NCI-H226 (cell line): ENCODE measurements at places on chromosomes 6 and 20.

DNA sequence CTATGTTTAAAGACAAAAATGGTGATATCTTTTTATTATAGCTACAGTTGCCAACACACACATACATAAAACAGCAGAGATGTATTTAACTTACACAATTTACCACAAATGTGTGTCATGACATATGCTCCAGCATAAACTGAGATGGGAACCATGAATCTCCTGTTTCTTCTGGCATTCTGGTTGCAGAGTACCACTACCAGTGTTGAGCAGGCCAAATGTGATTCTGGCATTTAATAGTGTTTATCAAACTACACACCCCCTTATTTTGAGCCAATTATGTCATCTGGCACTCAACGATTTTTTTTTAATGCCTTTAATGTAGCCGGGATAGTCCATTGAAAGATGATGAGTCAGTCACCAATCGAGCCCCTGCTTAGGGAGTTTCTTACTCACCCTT lies 59.0 kb upstream of the TPD52L1 start:
- DNase-seq, result peak; percentile 9

DNA sequence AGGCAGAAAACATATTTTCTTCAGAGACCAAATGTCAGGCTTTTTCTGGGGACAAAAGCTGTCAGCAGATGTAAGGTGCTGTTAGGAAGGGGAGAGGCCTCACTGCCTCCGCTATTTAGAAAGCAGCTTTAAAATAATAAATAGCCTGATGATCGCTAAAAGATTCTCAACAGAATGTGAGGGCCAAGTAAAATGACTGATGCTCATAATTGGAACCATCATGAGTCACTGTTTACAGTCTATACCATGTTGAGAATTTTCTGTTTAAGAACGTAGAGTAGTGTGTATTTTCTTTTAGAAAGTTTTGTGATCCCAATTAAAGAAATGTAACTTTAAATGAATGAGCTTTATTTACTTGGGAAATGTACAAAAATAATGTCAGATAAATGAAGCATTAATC lies 220.0 kb downstream of the CLIC5 start:
- no peak for DNase-seq

- no peak for DNase-seq
Measured at GRCh38 chr6:116389357-116389756, 18.6 kb downstream of the DSE start.

DNA sequence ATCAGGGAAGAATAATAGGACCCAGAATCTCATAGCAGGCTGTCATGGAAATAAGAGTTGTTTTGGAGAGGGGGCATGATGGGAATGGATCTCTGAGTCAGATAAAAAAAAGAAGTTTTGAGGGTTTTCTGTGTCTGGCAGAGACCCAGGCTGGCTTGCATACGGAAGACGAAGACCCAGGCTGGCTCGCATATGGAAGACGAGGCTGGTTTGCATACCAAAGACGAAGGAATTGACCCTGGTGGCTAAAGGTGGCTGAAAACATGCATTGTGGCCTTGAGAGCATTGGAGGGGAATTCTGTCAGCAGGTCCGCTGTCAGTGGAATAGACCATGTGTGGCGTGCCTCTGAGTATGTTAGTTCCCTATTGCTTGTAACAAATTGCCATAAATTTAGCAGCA lies 335.1 kb downstream of the BTBD3 start:
- no peak for DNase-seq

GRCh38 chr6:144581812-144582537 lies 296.8 kb downstream of the UTRN start:
- DNase-seq, result no peak
